ENCODE measurements at places on chromosomes 2 and 18.

DNA sequence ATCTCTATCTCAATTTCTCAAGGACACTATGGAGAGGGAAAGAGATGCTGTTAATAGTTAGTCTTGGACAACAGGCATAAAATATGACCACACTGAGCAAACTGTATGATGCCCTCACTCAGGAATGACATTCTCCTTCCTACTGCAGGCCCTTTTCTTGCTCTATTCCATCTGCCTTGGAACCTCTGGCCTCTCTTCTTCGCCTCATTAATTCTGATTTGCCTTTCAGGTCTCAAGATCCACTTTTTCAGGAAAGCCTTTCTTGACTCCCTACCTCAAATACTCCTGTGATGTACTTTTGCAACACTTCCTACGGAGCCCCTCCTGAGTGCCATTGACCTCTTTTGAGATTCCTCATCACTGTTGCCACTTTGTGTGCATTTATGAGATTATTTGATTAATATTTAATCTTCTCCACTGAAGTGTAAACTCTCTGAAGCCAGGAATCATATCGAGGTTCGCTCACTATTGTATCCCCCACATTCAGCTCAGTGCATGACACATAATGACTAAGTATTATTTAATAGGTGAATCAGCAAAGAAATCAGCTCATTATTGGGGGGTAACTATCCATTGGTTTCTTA is 21.3 kb upstream of the SPP2 start:
- DNase-seq, result no peak

- no peak for DNase-seq
Measured at GRCh38 chr2:141079231-141079630, 1051.6 kb downstream of the LRP1B start.

GRCh38 chr18:51370996-51371395 is 173.5 kb upstream of the MEX3C start:
- DNase-seq, result no peak

GRCh38 chr2:182977463-182977862 is 60.8 kb downstream of the NCKAP1 start:
- DNase-seq, result no peak

DNA sequence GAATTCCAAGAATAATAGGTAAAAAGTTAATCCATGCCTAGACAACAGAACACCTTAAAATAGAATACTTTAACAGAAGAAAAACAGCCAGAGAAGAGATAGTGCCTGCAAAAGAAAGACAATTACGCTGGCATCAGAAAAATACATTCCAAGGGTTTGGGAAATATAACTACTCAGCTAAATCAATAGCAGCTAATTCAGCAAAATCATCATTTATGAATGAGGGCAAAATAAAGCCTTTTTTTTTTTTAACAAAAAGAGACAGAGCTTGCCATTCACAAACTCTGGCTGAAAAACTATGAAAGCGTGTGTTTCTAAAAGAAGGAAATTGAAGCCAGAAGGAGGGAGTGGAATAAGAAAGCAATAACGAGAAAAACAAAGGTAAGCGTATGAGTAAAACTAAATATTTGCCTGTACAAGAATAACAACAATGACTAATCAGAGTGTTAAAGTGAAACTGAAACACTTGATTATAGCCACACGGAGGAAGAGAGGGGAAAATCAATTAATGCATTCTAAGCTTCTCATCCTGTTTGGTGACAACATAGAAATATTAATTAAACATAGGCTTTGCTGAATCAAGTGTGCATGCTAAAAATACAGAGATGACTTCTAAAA is 90.2 kb downstream of the EHD3 start:
- no peak for DNase-seq
